ENCODE measurements at places on chromosomes 3 and 15.
A peak's percentile ranks its signal among the peaks of the same experiment; 100 is the strongest.

DNA sequence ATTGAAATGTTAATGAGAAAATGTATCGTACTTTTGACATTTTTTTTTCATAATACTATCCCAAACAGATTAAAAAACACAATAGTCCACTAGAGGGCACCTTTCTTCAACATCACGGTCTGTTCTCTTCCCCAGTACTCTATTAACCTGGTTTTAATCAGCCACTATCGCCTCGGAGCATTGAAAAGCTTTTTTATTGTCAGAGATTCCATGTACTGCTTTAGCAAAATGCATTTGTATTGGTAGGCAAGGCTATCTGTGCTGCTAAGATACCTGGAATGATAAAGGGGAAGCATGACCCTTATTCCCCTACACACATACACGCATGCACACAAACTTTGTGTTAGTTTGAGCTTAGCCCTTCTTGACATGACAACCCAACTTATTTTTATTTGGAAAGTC, 160.1 kb upstream of the IL12A start:
- DNase-seq = no peak

GRCh38 chr15:64894395-64895056, 17.2 kb upstream of the ANKDD1A start:
- DNase-seq = peak; percentile 73

DNA sequence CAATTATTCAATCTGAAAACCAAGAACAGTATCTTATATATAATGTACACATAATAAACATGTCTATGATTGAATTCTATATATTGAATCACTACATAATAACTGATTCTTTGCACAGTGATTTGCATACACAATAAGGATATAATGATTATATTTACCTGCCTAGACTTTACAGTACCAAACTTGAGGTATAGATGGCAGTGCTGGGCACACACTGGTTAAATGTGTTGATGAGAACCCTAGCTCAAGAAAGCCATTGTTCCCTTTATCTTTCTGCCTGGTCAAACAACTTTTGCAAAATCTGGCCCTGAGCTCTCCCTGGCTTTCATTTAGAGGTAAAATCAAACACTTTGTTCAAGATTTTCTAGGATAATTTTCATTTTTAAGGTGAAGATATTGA, 697.7 kb downstream of the TUSC7 start:
- DNase-seq = no peak

- DNase-seq = no peak
Observed at GRCh38 chr3:151377768-151378385, 6.7 kb downstream of the P2RY12 start.

Measured in stimulated activated CD4-positive, alpha-beta T cell treated with anti-CD3 and anti-CD28 coated beads, Interleukin-4, amount 100 ng/mL, for 4 hours (primary cell).